Activated T-cell treated with anti-CD3 and anti-CD28 coated beads, Interleukin-2, amount 50 U/mL, for 1 hour (primary cell): ENCODE measurements at places on chromosomes 4 and X.

DNA sequence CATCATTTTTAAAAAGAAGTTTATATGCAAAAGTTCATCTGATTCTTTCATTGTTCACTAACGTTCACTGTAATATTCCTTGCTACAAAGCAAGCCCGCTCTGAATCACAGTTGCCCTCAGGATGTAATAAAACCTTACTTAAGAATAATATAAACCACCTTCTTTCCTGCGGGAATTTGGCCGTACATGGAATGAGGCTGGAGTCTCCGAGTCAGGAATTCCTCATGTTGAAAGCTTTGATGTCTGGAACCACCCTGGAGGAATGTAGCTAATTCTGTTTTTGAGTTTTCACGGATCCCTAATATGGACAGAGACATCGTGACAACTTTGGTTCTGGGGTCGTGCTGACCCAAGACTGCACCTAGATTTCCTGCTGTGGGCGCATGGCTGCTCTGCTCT, 58.5 kb downstream of the CRLF2 start:
- no peak for DNase-seq

DNA sequence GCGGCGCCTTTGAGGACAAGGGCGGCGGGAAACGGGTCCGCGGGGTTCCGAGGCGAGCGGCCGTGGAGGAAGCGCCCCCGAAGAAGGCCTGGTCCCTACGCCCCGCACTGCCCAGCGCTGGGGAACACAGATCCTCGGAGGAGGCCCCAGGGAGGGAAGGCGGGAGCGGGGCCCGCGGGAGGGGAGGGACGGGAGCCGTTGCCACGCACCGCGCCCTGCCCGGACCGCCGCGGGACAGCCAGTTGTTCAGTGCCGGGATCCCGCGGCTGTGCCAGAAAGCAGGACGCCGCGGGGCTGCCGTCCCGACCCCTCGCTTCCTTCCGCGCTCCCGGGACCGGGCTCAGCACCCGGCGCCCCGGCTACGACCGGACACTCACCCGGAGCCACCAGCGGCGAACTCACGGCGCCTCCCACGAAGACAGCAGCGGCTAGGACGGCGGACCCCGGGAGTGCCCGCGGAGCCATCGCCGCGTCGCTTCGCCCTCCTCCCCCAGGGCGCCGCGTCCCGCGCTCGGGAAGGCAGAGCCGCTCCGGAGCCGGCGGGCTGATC, 278 bp downstream of the RELL1 start:
- peak; percentile 66 for DNase-seq

DNA sequence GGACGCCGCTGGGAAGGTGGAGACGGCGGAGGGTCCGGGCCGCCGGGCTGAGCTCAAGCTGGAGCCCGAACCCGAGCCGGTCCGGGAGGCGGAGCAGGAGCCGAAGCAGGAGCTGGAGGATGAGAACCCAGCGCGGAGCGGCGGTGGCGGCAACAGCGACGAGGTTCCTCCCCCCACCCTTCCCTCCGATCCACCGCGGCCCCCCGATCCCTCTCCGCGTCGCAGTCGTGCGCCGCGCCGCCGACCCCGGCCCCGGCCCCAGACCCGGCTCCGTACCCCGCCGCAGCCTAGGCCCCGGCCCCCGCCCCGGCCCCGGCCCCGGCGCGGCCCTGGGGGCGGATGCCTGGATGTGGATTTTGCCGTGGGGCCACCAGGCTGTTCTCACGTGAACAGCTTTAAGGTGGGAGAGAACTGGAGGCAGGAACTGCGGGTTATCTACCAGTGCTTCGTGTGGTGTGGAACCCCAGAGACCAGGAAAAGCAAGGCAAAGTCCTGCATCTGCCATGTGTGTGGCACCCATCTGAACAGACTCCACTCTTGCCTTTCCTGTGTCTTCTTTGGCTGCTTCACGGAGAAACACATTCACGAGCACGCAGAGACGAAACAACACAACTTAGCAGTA, 483 bp downstream of the USP27X start:
- no peak for DNase-seq

DNA sequence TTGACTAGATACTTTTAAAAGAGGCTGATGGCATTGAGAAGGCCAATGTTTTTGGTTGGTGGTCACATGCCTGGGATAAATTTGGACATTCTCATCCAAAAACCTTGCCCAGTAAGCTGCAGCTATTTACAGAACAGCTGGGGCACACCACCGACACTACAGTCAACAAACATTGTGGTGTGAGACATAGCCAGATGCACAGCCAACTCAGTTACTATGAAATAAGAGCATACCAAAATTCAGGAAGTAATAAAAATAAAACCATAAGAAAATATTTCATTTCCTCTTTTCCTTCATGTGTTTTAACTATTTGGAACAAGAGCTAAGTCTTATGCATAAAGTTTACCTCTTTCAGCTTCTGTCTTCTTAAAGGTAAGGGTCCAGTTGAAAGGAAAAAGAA, 8.8 kb downstream of the PPM1K start:
- DNase-seq: no peak

DNA sequence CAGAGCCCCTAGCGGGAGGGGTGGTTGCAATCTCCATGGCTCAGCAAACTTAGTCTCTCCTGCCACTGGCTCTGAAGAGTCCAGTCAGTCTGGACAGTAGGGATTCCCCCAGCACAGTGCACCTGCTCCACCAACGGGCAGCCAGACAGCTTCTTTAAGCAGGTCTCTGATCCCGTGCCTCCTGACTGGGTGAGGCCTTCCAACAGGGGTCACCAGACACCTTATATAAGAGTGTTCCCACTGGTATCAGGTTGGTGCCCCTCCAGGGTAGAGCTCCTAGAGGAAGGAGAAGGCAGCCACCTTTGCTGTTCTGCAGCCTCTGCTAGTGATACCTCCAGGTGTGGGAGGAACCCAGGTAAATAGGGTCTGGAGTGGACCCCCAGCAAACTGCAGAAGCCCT, 1393.4 kb downstream of the STIM2 start:
- DNase-seq: no peak

GRCh38 chr4:61041527-61041926, 158.6 kb upstream of the ADGRL3 start:
- DNase-seq: no peak

DNA sequence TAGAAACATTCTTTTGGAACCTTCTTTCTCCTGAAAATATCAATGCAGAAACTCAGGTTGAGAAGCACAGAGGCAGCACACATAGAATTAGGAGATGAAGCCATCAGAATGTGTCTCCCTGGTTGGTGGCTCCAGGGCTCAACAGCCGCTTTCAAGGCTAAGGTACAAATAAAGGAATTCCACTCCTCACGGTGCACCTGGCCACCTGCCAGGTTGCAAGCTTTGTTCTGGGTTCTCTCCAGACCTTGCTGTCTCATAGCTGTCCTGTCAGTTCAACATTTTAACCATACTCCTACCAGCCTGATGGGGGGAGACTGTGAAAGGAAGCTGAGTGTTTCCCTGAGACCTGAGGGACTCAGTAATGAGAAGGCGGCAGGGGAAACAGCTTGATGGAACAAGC, 96.3 kb upstream of the HPF1 start:
- DNase-seq: no peak

GRCh38 chr4:141636771-141637460, 533 bp downstream of the IL15 start:
- DNase-seq: peak; percentile 26

DNA sequence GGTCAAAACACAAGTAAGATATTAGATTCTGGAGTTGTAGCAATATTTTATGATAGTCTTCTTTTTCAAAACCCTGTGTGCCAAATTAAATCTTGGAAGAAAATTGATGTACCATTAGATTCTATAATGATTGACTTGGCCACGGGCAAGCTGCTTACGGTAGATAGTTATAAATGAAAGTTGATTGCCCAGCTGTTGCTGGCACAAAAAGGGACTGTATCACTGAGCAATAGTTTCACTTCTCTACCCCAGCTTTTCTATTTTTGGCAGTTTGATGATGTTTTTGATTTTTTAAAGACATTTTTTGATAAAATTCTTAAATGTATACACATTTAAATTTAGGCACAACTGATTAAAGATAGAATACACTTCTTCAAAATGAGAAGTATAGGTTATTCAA, 333.3 kb downstream of the TRAM1L1 start:
- no peak for DNase-seq

- DNase-seq: no peak
These were observed 27.6 kb upstream of the SERTM2 start for GRCh38 chrX:111483881-111484280.

GRCh38 chr4:107147873-107148272, 111.8 kb upstream of the DKK2 start:
- DNase-seq: no peak

DNA sequence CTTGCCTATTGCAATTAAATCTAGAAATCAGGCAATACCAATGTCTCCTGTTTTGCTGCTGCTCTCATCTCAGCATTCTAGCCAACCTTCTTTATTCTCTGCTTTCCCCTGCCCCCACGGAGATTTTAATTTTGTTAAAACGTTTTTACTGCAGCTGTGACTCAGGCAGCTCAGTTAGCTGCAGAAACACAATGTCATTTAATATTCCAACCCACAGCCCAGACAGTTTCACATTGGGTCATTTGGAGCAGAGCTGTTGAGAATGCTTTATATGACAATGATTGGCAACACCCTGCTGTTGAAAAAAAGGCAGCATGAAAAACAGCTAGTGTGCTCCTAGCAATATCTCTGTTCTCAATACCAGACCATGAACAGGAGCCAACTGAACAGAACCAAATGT, 12.6 kb upstream of the SLC10A4 start:
- no peak for DNase-seq

DNA sequence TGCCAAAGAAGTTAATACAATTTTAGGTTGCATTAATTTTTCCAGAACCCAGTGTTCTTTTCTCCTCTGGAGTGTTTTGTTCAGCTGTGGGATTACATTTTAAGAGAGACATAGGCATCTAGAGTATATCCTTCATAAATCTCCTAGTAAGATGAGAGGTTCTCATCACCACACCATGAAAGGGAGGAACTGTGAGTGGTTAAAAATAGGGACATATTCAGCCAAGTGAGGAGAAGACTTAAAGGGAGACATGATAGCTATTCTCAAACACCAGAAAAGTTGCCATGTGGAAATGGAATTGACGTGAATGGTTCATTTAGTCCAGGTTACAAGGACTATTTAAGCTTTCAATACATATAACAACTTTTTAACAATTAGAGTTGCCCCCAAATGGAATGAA, 6.5 kb upstream of the MRPL1 start:
- no peak for DNase-seq

DNA sequence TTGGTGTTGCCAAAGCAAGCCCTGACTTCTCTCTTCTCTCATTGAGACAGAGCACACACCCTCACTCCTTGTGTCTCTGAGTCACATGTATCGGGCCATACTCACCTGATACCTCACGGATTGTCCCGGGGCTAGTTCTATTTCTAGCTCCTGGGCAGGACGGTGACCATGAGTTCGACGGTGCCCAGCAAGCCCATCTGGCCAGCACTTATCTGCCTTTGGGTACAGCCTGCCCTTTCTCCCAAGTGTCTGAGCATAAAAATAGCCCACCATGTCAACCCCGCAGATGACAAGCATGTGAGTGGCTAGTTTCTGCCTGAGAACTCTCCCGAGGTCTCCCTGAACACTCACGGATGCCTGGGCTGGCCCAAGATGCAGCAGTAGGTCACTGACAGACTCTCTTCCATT, 158.5 kb downstream of the DHRSX start:
- no peak for DNase-seq

GRCh38 chr4:13261486-13262257, 222.5 kb downstream of the RAB28 start:
- DNase-seq: no peak

DNA sequence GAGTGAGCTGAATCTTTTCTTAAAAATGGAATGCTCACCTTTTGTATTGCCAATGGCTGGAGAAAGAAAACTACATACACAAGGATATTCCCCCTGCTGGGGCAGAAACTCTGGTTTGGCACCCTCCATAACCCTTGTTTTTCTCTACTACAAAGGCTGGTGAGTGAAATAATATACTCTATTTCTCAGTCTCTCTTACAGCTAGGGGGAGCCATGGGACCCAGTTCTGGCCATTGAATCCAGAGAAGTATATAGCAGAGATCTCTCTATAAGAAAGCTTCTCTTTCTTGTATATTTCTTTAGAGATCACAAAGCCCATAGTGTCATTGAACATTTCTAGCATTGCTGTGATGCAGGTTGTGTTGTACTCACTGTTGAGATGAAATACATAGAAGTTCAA, 49.8 kb downstream of the SMPX start:
- DNase-seq: no peak

DNA sequence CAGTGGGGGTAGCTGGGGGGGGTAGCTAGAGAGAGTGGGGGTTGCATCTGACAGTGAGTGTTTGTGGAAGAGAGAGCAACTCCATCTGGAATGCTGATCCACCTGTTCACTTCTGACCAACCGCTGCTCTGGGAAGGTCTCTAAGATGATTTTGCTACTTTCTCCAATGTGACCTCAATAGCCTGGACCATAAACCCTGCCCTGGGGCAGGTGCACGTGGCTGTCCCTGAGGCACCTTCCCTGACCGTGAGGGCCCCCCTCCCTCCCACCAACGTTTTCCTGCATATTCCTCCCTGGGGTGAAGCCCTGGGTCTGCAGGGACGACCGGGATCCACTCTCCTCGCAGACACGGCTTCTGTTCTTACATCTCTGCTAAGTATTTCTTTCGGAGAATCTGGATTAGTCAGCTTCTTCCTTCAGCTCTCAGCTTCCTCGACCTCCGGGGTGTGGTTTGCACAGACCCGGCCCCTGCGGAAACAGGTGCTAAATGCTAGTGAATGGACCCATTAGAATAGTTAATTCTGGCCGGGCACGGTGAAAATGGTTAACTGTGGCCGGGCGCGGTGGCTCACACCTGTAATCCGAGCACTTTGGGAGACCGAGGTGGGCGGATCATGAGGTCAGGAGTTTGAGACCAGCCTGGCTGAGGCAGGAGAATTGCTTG, 21.4 kb upstream of the PLCXD1 start:
- DNase-seq: no peak

DNA sequence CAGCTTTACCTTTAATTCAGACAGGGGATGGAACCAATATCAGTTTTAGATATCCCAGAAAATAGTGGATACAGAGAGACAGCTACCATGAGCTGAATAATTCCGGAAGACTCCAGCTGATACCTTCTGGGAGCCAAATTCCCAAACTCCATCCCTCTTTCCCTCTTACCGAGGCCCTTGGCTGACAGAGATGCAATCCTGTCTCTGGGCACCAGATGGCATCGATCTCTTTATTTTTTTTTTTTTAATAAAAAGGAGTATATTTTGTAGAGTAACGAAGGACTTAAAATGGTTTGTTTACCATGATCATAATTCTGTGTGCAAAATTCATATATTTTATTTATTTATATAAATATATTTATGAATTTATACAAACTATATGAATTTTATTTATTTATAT, 31.0 kb downstream of the RAB40A start:
- DNase-seq: no peak

GRCh38 chr4:182884040-182884439, 33.1 kb downstream of the DCTD start:
- DNase-seq: no peak

DNA sequence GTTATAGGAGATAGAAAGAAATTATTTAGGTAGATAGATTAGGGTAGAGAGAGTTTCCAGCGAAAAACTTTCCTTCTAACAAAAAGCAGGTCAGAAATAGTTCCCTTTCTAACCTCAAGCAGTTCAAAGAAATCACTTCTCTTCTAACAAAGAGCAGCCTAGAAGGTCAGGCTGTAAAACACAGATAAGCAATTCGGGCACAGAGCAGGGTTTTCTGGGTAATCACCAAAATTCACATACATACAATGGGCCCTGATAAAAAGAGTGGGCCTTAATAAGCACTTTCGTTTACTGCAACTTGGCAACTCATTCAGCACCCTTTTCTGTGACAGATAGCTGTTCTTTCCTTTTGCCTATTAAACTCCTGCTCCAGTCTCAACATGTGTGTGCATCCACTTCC, 13.4 kb upstream of the NAF1 start:
- no peak for DNase-seq
